Frontal cortex (tissue), 4 donors: ENCODE measurements at places on chromosomes 6 and 20.
A peak's percentile ranks its signal among the peaks of the same experiment; 100 is the strongest.

GRCh38 chr6:39669973-39670342, 55.2 kb downstream of the KIF6 start:
- DNase-seq, result no peak

GRCh38 chr6:160170018-160170680, 48.5 kb downstream of the SLC22A1 start:
- DNase-seq, result no peak

- DNase-seq, result no peak
These were observed 177.1 kb downstream of the CDH26 start for GRCh38 chr20:60135276-60135675.

GRCh38 chr6:21538186-21538798, 55.3 kb upstream of the SOX4 start:
- no peak for DNase-seq

- DNase-seq, result no peak
These were observed 64.9 kb upstream of the CITED2 start for GRCh38 chr6:139439349-139439748.

GRCh38 chr20:3731944-3732326, 550 bp upstream of the HSPA12B start:
- no peak for DNase-seq

DNA sequence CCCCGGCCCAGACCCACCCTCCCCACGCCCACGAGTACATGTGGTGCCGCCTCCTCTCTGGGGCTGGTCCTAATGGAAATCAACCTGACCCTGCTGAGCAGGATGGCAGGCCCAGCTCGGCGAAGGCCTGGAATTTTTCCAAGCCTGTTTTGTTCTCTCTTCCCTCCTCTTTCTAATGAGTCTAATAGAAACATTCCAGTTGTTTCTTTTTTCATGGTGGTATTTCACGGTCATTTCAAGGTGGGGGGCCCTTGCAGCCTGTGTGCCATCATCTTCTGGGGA, 16.6 kb downstream of the SMOC2 start:
- no peak for DNase-seq

DNA sequence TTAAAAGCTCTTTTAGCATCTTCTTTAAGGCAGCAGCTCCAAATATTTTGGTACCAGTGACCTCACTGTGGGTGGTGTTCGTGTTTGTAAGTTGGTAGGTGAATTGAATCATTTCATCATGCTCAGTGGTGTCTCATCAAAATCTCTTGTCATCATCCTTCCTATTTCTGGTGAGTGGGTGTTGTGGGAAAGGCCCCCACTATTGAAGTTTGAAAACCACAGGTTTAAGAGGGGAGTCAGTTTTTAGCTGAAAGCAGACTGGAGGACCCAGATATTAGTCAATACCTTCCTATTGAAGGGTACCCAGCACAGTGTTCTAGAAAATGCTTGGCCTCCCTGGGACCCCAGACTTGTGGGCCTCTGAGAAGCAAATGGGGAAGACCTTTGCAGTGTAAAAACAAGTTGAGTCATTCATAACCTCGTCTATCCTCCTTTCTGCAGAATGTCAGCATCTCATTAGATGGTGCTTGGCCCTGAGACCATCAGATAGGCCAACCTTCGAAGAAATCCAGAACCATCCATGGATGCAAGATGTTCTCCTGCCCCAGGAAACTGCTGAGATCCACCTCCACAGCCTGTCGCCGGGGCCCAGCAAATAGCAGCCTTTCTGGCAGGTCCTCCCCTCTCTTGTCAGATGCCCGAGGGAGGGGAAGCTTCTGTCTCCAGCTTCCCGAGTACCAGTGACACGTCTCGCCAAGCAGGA, 3.7 kb downstream of the PIM1 start:
- DNase-seq, result no peak

GRCh38 chr6:32666420-32667300, at the start of gene HLA-DQB1:
TSS of gene HLA-DQB1 (minus strand) at chr6:32666657. CDS start at chr6:32666607, 50 bp downstream.
- peak; percentile 13 for DNase-seq

- no peak for DNase-seq
These were observed 72.4 kb upstream of the KIF25 start for GRCh38 chr6:167925026-167925425.

DNA sequence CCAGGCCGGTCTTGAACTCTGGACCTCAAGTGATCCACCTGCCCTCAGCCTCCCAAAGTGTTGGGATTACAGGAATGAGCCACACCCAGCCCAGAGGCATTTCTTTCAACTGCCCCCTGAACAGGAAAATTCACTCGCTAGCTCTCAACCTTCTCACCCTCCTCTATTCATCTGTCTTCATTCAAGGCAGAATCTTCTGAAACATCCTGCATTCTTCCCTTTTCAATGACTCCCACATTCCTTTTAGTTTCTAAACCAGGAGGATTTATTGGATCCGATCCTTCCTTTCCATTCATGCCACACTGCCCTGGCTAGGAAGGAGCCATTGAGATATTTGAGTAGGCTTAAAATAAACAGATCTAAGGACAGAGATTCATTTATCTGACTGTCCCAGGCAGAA, 52.9 kb downstream of the C6orf52 start:
- DNase-seq, result no peak
